ENCODE measurements at places on chromosomes 1 and 21. TPM values are rescaled to one million over a fixed set of nuclear protein-coding genes. Genes with fewer than 3 reads are reported as not detected.

The MAN1C1 gene
- total RNA-seq = 19.5 TPM

GRCh38 chr1:1402072-1402900 is 3.2 kb upstream of the CCNL2 start:
- DNase-seq = peak; percentile 53

The GATAD2B gene
- 35.3 TPM for total RNA-seq

- DNase-seq = no peak
Observed at GRCh38 chr1:181137217-181137743, 48.8 kb downstream of the IER5 start.

DNA sequence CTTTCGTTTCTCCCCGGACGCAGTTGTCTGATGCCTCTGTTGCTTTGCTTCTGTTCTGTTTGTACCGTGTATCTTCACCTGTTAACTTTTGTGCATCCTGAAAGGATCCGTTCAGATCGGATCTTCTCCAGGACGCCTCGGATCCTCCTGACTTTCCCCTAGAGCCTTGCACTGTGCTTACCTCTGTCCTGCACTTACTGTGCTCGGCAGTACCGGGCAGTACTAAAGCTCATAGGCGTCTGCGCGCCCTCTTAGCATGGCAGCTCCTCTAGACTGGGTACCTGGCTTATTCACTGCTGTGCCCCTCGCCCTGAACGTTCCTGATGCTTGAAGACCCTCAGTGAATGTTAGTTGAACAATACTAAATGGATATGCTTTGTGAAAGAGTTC is 934 bp downstream of the SCP2 start:
- no peak for DNase-seq

- no peak for DNase-seq
Observed at GRCh38 chr1:179026813-179027669, 1.3 kb downstream of the FAM20B start.

The ADAM30 gene
- not detected for total RNA-seq

GRCh38 chr1:18921516-18922251 is 19.3 kb upstream of the ALDH4A1 start:
- peak; percentile 22 for DNase-seq

GRCh38 chr1:232684371-232685105 is 54.6 kb upstream of the SIPA1L2 start:
- DNase-seq = no peak

DNA sequence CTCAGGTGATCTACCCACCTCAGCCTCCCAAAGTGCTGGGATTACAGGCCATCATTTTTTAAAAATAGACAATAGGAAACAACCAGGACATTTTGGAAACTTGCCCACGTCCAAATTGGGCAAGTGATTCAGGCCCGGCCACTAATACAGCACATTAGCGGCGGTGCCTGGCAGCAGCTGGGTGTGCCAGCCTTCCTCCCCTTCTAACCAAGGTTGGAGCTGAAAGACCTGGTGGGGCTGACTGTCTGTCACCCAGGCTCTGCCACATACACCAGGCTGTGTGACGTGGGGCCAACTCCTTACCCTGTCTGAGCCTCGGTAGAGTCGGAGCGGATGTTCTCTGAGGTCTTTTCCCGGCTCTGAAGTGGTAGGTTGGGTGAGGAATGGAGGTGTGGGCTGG is 29.6 kb upstream of the TMEM51 start:
- DNase-seq = no peak

The FCN3 gene
- 20.7 TPM for total RNA-seq

- no peak for DNase-seq
Observed at GRCh38 chr21:37276377-37276776, 9.2 kb upstream of the VPS26C start.

The SELP gene
- 7.1 TPM for total RNA-seq

DNA sequence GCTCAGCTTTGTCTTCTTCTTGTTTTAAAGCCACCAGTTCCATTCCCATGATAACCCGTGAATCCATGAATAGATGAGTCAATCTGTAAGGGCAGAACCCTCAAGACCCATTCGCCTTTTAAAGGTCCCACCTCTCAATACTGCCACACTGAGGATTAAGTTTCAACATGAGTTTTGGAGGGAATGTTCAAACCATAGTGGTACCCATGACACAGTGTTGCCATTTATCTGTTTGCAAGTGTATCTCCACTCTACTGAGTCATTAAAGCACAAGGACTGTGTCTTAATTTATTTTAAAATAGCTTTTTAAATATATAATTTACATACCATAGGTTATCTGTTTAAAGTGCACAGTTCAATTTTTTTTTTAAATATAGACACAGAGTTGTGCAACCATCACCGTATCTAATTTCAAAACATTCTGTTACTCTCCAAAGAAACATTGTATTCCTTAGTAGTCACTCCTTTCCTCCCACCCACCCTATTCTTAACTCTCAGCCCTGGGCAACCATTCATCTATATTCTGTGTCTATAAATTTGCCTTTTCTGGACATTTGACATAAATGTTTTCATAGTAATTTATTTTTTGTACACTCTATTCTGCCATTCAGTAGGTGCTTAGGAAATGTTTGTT is 4.8 kb upstream of the IL24 start:
- no peak for DNase-seq

The CCDC17 gene
- 1.2 TPM for total RNA-seq

GRCh38 chr1:94276988-94277434 is 39.6 kb upstream of the ARHGAP29 start:
- DNase-seq = no peak
